ENCODE measurements at places on chromosomes 3 and 15.
A peak's percentile ranks its signal among the peaks of the same experiment; 100 is the strongest.

GRCh38 chr3:136250903-136251460 lies 842 bp downstream of the PCCB start:
- peak; percentile 69 for DNase-seq

- DNase-seq = no peak
Observed at GRCh38 chr3:184742676-184743135, 30.8 kb upstream of the MAGEF1 start.

DNA sequence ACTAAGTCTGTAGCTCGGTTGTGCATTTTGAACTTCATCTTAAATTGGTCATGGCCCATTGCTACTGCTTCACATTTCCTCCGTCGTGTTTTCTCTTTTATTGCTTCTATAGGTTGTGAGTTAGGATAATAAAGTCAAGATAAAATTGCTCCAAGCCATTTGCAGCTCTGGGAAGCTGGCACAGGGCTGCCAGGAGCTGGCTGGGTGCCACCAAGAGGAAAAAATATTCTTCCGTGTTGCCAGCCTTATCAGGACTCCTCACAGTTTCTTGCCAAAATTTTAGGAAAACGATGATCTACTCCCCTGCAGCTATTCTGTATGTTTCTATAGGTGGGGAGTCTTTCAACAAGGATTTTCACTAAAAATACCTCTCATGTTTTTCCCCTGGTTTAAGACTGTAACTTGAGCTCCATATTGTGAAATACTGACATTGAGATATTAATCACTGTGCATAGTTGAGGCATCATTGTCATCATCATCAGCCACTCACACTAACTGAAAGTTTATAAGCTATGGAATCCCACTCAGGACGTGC lies 55.4 kb upstream of the PIAS1 start:
- DNase-seq = no peak

- DNase-seq = no peak
Observed at GRCh38 chr15:91793771-91794170, 59.7 kb upstream of the SLCO3A1 start.

- DNase-seq = no peak
Observed at GRCh38 chr3:12420393-12420792, 63.9 kb upstream of the TSEN2 start.

- no peak for DNase-seq
Observed at GRCh38 chr15:52206446-52206845, 15.3 kb upstream of the GNB5 start.

- DNase-seq = no peak
Observed at GRCh38 chr3:107413264-107413663, 36.0 kb downstream of the CCDC54 start.

GRCh38 chr3:19213603-19214220 lies 65.4 kb downstream of the KCNH8 start:
- no peak for DNase-seq

DNA sequence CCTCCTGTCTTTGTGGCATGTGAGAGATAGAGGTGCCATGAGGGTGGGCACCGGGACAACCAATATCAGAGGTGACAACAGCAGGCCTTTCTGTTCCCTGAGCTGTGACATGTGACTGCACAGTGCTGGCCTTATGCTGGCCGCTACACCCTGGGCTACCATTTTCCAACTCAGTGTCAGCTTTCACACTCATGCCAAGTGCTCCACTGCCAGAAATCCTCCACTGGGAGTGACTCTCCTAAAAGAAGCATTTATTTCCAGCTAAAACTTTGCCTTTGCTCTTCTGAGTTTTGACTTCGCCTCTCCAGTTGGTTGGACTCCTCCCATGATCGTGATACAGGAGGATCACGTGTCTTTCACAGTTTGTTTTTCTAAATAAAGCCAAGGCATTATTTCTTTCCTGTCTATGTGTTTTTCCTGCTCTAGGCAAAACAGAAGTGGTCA lies 31.4 kb downstream of the CA12 start:
- no peak for DNase-seq

Data from dorsolateral prefrontal cortex (tissue), 122 donors.